Right lung (tissue), 10 donors: ENCODE measurements at places on chromosomes 6 and 20.

GRCh38 chr6:139291813-139292619 is at the start of gene TXLNB:
Gene TXLNB, minus strand, starts transcription at chr6:139291998. Its CDS starts 3,099 bp downstream, at chr6:139288899.
- DNase-seq = peak; percentile 88

DNA sequence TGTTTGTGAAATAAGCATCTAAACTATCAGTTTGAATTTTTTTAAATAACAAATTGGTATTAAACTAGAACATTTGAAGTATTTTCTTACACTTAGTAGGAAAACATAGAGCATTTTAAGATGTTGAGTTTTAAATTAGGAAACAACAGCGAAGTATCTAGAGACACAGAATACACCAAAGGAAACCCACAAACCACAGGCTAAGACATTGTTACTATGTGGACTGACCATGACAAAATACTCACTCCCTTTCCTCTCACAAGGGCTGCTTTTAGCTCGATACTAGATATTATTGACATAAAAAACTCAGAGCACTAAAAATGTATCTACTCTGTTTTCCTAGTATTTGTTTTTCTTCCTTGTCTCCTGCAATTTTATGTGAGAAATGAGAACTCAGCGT is 266.0 kb upstream of the CITED2 start:
- no peak for DNase-seq

GRCh38 chr6:51929934-51930574 is 157.4 kb downstream of the PKHD1 start:
- no peak for DNase-seq

DNA sequence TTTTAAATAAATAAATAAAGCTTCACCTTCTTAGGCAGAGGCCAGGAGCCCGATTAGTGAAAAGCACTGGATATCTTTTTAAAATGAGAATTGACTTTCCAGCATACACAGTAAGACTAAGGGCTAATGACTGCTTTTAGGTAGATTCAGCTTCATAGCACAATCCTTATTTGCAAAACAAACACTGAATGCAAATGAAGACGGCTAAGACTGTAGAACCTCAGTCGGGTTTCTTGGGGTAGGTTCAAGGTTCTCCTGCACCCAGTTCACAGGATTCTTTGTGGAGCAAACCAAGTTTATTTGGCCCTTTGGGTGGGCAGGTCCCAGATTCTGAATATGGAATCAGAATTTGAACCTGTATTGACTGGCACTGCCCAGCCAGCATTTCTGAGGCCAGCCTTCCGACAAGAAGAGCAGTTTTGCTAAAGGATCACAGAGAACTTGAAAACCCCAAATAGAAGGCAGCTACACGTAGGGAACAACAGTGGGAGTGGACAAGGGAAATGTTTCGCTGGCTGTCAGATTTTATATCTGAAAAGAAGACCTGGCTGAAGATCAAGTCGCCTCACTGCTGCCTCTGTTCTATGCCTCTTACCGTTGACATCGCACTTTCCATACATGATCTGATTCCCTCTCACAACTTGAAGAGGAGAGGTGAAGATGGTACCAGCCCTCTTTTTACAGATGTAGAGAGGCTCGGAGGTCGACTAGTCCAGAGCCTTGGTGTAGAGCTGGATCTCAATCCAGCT is 8.2 kb downstream of the TRERF1 start:
- no peak for DNase-seq
